Stimulated activated CD4-positive, alpha-beta T cell treated with anti-CD3 and anti-CD28 coated beads, Interleukin-4, amount 100 ng/mL, for 24 hours (primary cell): ENCODE measurements at places on chromosomes 6 and 20.

DNA sequence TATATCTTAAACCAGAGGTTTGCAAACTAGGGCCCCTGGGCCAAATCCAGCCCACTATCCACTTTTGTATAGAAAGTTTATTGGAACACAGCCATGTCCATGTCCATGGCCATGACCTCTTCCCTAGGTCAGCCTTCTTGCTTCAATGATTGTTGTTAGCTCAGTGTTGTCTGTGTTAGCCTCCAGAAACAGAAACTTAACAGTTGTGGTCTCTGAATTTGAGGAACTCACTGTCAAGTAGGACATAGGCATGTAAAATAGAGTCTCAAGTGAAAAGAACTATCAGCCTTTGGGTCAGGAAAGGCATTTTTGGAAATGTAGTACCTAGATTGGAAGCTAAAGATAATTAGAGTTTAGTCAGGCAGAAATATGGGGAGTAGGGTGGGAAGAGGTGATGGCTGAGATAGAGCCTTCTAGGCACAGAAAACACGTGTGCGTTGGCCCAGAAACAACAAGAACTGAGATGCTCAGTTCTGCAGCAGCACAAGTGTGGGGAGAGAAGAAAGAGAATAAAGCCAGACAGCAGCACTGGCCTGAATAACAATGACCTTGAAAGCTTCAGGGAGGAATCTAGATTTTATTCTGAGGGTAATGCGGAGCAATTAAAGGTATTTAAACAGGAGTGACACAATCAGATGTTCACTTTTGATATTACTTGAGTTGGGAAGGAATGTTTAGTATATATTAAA is 87.0 kb upstream of the OLIG3 start:
- no peak for DNase-seq

DNA sequence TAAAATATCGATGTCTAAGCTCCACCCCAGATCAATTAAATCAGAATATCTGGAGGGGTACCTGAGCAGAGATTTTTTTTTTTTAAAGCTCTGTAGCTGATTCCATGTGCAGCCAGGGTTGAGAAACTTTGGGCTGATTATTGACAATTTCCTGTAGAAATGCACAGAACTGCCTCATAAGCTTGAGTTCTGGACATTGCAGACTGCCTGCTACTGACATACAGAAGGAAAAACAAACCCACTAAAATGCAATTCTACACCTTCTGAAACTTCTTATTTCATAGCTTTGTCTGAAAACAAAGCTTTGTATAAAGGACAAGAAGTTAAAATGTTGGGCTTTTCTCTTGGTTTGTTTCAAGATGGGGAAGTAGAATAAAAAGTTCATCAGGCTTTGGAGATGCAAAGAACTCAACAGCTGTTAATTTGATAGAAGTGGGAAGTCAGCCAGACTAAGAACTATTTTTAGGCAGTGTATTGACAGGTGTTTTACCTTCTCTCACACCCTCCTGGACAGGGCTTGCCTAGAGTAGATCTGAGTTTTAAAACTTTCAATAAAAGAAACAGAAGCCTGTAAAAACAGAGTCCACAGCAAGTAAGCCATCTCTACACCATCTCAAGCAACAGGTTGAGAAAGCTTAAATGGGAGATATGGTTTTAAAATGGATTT is 147.7 kb downstream of the KCNQ5 start:
- DNase-seq, result no peak

DNA sequence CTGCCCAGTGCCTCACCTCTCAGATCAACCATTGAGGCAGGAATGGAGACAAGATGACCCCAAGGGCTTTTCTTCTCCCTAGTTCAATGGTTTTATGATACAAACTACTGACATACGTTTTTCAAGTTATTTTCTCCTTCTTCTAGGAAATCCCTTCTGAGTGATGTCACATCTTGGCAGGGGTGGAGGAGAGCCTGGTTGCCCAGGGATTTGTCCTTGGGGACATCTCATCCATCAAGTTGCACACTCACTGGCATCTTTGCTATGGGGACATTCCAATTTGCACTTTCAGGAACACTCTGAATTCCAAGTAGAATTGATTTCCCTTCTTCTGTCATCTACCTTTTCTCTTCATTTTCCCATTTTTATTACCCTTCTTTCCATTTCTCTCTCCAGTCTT is 9.9 kb downstream of the ZFP57 start:
- DNase-seq, result no peak

- DNase-seq, result peak; percentile 91
Measured at GRCh38 chr6:37207903-37208456, 38.0 kb downstream of the PIM1 start.

GRCh38 chr6:110703010-110703905 is 112.0 kb downstream of the CDK19 start:
- no peak for DNase-seq

DNA sequence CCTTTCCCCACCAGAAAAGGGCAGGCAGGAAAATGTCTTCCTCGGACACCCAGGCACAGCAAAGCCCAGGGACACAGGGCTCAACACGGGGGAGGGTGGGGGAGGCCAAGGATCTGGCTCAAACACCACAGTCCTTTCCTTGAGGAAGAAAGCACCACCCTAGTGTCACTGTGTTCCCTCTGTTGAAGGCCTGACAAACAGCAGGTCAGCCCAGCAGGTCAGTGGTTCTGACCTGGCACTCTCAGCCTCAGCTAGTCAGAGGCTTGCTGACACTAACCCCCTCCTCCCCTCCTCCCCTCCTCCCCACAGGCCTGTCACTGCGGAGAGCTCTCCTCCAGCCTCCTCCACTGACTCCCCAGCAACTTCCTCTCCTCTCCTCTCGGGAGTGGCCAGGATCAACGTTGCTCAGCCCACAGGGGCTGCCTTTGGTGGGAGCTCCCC is 239.6 kb downstream of the LRFN2 start:
- no peak for DNase-seq

GRCh38 chr20:33948480-33948879 is 45.2 kb upstream of the RALY start:
- DNase-seq, result no peak

GRCh38 chr6:163984124-163984936 is 569.8 kb downstream of the QKI start:
- DNase-seq, result no peak

DNA sequence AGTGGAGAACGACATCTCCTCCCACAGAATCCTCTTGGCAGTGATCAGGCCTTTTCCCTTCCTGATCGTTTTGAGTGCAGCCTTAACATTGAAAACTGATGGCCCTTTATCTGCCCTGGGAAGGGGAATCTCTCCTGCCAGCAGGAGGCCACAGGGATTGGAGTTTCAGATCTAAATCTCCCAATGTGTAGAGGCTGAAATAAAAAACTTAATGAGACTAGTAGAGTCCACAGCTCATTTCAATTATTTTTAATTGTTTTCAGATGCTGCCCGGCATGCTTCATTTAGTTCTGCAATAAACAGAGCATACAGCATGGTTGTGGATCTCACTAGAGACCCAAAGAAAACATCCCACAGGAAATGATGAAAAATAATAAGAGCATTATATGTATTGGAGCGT is 662.2 kb upstream of the HS3ST5 start:
- DNase-seq, result no peak

DNA sequence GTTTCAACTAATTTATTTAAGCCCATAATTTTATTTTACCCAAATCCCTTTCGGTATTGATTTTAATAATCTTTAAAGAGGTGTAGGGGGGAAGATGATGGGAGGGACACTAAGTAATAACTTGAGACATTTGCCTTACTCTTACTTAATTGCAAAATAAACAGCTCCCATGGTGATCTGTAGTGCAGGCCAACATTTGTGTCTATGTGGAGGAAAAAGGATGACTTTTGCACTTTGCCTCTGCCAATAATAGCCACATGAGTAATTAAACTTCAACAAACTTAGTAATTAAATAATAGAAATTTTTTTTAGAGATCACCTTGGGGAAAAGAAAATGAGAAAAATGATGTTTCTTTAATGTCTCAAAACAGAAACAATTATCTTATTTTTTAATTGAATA is 29.9 kb upstream of the CD2AP start:
- no peak for DNase-seq

GRCh38 chr6:129141499-129141898 is 258.6 kb downstream of the LAMA2 start:
- DNase-seq, result no peak

- DNase-seq, result no peak
Measured at GRCh38 chr6:158118886-158119285, 49.2 kb downstream of the SERAC1 start.

DNA sequence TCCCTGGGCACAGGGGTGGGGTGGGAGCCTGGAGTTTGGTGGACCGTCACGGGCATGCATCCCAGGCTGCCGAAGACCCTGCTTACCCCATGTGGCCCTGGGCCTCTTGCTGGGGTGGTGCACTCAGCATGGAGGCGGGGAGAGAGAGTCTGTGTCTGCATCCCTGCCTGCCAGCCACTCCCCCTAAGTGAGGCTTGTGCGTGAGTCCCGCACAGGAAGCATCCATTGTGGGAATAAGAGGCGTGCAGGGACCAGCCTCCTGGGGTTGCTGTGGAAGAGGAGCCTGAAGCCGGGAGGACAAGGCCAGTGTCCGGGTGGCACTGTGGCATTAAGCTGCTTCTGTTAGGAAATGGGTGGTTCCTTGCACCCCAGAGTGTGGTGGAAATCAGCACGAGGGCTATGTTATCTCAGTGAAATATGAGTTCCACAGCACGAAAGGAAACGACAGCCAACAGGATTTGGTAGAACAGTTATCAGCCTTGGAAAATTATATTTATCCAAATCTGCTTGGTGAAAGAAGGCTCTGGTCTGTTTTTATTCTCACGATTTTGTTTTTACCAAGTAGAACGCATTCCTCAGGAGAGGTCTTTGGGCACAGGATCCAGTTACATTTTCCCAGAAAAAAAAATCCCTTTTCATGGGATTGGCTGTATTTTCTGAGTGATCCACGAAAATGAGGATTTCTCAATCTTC is 35.7 kb downstream of the CDH4 start:
- DNase-seq, result no peak

DNA sequence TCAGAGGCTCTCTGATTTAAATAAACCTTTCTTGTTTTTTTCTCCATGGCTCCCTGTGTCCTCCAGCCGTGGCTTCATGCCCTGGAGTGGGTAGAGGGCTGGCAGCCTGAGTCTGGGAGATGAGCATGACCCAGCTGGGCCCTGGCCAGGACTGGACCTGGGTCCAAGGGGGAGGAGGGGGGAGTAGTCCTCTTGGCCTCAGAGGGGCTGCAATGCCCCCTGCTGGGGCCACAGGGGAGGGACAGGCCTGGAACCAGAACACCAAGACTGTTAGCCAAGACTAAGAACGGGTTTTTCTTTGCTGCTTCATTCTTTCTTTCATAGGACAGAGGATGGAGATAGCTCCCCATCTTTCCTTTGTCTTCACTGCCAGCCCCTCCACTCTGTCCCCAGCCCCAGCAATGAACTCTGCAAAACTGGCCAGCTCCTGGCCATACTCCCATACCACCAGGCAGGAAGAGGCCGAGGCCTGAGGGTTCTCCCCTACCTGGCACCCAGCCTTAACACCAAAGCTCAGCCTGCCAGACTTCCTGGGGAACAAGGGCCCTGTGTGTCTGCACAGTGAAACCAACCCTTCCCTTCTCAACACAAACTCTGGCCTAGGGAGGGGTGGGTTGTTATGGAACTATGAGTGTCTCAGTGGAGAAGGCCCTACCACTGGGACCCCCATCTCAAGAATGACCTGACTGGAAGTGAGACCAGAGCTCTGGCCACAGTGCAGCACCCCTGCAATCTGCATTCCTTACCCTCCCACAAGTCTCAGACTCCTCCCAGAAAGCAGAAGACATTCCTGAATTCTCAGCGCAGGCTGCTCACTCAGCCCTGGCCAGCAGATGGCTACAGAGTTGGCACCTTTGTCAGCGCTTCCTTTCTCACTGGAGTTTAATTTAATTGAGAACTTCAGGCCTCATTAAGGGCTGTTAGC is 11.0 kb downstream of the SLC29A1 start:
- DNase-seq, result no peak

- DNase-seq, result peak; percentile 67
Measured at GRCh38 chr6:43608310-43608763, 20.7 kb downstream of the GTPBP2 start.

DNA sequence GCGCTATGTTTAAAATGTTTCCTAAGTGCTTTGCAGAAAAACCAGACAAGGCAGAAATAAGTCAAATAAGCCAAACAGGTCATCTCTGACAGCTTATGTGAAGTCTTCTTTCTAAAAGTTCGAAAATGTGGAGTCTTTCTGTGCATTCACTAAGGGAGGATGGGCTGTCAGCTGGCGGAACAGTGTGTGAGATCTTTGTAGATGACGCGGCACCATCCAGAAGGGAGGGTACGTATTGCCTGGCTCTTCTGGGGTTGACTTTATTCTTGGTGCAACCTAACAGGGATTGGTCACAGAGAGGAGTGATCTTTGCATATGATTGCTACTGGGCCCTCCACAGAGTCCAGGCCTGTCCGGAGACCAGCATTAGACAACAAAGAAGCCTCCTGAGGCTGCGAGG is 114.5 kb upstream of the EDN1 start:
- no peak for DNase-seq

GRCh38 chr20:63553251-63553932 is 567 bp upstream of the FNDC11 start:
- peak; percentile 87 for DNase-seq

DNA sequence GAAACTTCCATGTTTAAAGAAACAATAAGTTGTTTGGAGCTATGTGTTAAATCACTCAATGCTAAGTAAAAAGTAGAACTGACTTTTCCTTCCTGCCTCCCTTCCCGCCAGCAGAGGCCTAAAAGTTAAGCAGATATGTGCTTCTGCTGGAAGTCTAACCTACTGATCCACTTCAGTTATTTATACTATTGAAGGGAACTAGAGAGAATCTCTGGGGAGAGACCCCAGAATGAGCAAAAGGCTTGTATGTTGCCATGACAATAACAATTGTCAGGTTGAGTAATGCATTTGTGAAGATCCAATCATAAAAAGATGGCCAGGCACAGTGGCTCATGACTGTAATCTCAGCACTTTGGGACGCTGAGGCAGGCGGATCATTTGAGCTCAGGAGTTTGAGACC is 24.7 kb downstream of the MGME1 start:
- no peak for DNase-seq

GRCh38 chr6:67560068-67560467 is 1075.0 kb upstream of the ADGRB3 start:
- DNase-seq, result no peak

DNA sequence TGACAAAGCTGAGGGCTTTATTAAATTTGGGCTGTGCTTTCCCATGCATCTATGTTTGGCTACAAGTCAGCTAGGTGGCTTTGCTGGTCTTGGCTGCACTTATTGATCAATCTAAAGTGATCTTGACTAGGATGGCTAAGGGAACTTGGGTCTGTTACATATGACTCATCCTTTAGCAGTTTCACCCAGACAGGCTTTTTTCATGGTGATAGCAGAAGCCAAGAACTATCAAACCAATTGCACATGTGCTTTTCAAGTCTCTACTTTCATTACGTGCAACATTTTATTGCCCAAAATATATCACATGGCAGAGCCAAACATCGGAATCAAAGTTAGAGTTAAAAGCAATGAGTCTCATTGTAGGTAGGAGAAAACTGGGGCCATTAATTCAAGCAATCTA is 626.3 kb downstream of the TENT5A start:
- no peak for DNase-seq

- no peak for DNase-seq
Measured at GRCh38 chr20:61605862-61606557, 353.9 kb downstream of the CDH4 start.
